Progenitor cell of endocrine pancreas (in vitro differentiated cells): ENCODE measurements at places on chromosomes 4 and X.

DNA sequence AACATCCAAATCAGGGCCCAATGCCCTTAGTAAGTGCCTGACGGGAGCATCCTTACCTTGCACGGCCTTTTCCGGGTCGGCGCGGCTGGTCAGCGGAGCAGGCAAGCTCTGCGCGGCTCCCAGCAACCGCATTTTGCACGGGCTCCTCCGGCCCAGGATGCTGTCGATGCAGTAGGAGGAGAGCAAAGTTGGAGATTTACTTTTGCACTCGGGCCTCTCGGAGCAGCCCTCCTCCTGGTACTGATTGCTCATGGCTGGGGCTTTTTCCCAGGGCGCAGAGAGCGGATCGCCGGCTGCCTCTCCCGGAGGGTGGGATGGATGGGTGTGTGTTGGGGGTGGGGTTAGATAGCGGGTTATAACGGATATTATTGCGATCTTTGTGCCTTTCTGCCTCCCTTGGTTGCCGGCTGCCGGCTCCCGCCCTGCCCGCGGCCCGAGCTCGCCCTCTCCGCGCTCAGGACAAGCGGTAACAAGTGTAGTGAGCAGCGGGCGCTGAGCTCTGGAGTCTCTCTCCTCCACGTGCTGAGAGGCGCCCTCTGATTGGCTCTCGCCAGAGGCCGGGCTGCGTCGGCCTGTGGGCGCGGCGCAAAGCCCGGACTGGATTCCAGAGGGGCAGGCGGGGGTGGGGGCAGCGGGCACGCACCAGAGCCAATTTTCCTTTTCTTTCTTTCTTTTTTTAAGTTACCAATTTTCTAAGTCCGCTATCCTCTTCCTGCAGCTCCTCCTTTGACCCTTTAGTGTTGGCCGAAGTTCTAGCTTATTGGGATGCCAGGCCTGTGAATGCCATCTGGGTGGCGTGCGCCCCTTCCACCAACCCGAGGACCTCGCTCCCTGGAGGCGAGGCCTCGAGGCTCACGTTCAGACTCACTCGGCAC, at the start of gene ARX:
TSS of gene ARX (minus strand) at position 480 of the 875 bp plus-strand sequence. CDS start at position 252, 228 bp downstream.
- peaks cover 91% of the 10 kb centered on the region for H3K27me3 ChIP-seq
- peaks cover 8% of the 10 kb centered on the region for H3K4me1 ChIP-seq
- no peaks in the 10 kb centered on the region for H3K36me3 ChIP-seq

DNA sequence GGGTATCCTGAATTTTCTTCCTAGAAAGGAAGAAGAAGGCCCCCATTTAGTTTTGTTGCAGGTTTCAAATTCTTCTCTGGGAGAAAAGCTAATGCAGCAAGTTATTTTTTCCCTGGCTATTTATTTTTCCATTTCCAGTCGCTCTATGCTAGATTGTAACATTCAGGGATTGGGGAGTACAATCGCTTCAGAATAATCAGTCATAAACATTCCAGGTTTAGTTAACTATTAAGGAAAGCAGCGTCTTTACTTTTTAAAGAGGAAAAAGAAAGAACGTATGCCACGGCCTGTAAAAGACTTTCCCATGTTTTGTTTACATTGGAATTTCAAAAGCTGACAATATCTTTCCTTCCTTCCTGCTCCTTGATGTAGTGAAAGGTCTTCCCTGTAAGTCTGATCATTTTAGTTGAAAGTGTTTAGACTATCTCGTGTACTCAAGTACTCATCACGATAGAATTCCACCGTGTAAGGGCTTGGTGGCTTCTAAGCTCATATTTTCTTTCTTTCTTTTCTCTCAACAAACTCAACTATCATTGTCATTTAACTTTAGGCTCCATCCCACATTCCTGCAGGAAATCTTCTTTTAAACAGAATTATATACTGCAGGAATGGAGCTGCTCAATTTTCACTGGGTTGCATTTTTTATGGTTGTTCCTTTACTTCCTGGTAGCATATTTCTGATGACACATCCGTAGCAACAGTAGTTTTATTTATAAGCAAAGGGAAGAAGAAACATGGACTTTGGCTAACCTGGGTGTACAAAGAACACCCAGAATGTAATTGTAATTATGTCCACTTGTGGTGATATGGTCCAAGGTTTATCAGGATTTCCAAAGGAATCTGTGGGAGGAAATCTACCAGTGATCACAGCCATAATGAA, 213.1 kb upstream of the FAT1 start:
- DNase-seq, result no peak
- no peaks in the 10 kb centered on the region for H3K27me3 ChIP-seq
- no peak overlapping the region for H3K27ac ChIP-seq

GRCh38 chr4:77629885-77630284, 24.3 kb downstream of the CXCL13 start:
- H3K27me3 ChIP-seq, result no peaks in the 10 kb centered on the region
- no peak overlapping the region for H3K27ac ChIP-seq
- no peaks in the 10 kb centered on the region for H3K36me3 ChIP-seq
- H3K4me1 ChIP-seq, result no peaks in the 10 kb centered on the region
- no peak for DNase-seq

DNA sequence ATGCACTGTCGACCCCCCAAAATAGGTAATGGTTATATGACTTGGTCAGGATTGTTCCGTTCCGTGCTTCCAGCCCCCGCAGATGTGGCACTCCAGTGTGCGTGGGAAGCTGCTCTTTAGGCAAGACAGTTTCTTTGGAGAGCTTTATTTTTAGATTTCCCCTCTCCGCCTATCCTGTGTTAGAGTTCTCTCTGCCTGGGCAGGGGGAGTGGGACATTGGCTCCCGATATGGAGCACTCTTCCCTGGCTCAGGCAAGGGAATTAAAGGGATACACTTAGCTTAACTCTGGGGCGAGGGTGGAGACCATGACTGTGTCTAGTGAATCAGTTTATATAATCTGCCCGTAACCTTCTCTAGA, 36.0 kb downstream of the DLG3 start:
- H3K27me3 ChIP-seq, result no peaks in the 10 kb centered on the region
- peaks cover 68% of the 10 kb centered on the region for H3K4me1 ChIP-seq
- H3K36me3 ChIP-seq, result peaks cover 2% of the 10 kb centered on the region
- DNase-seq, result no peak
- no peak overlapping the region for H3K4me3 ChIP-seq

GRCh38 chr4:101198682-101199339, 148.5 kb downstream of the PPP3CA start:
- peaks cover 14% of the 10 kb centered on the region for H3K4me1 ChIP-seq
- H3K36me3 ChIP-seq, result peaks cover 2% of the 10 kb centered on the region
- no peak overlapping the region for H3K4me3 ChIP-seq
- no peak overlapping the region for H3K27ac ChIP-seq

DNA sequence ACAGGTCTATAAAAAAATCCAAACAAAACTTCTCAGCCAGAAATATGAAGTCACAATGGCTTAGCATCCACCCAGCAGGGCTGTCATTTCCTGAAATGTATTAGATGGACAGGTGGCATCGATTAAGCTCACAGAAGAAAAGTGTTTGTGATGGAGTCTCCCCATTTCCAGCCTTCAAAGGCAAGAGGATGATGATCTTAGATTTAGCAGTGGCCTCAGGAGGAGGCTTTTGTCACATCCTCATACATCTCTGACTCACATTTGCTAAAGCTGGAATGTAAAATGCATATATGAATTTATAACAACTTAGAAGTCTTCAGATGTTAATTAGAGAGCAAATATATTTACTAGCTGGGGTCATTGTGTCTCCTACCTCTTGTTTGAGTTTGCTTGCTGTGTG, 441.9 kb downstream of the SPRY1 start:
- H3K36me3 ChIP-seq, result no peaks in the 10 kb centered on the region
- H3K4me3 ChIP-seq, result no peak overlapping the region
- H3K4me1 ChIP-seq, result peaks cover 10% of the 10 kb centered on the region
- H3K27me3 ChIP-seq, result no peaks in the 10 kb centered on the region

GRCh38 chr4:101682946-101683345, 107.6 kb upstream of the BANK1 start:
- H3K27me3 ChIP-seq, result no peaks in the 10 kb centered on the region
- DNase-seq, result no peak
- H3K36me3 ChIP-seq, result no peaks in the 10 kb centered on the region

- no peak overlapping the region for H3K4me3 ChIP-seq
- no peaks in the 10 kb centered on the region for H3K27me3 ChIP-seq
- no peaks in the 10 kb centered on the region for H3K4me1 ChIP-seq
- H3K27ac ChIP-seq, result no peak overlapping the region
These were observed 5.2 kb downstream of the HSD17B13 start for GRCh38 chr4:87317527-87317926.

GRCh38 chr4:149752729-149753128, 62.9 kb downstream of the IQCM start:
- H3K36me3 ChIP-seq, result no peaks in the 10 kb centered on the region
- no peak for DNase-seq
- no peaks in the 10 kb centered on the region for H3K27me3 ChIP-seq
- H3K4me1 ChIP-seq, result peaks cover 10% of the 10 kb centered on the region

GRCh38 chr4:154184238-154184637, 307.4 kb downstream of the DCHS2 start:
- no peak for DNase-seq
- no peaks in the 10 kb centered on the region for H3K4me1 ChIP-seq
- H3K27ac ChIP-seq, result no peak overlapping the region
- H3K36me3 ChIP-seq, result no peaks in the 10 kb centered on the region
- H3K27me3 ChIP-seq, result no peaks in the 10 kb centered on the region
- H3K4me3 ChIP-seq, result no peak overlapping the region

DNA sequence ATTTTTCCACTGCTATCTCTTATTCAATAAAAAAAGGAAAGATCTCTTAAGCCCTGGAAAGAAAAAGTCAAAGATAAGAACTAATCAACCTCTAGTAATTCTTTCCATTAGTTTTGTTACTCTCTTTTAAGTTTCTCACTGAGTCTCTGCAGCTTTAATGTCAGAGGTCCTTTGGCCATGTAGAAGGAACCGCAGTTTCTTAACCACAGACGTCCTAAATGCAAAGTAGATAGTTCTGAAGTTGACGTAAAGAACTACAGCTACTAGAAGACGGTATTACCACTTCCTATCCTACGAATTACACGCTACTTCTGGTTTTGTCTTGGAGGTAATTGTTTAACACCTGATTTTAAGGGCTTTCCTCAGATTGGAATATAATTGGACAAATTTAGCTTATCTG, 325.9 kb downstream of the ANKRD50 start:
- no peak overlapping the region for H3K4me3 ChIP-seq
- no peak for DNase-seq
- no peaks in the 10 kb centered on the region for H3K36me3 ChIP-seq
- no peak overlapping the region for H3K27ac ChIP-seq
- H3K4me1 ChIP-seq, result peaks cover 8% of the 10 kb centered on the region

DNA sequence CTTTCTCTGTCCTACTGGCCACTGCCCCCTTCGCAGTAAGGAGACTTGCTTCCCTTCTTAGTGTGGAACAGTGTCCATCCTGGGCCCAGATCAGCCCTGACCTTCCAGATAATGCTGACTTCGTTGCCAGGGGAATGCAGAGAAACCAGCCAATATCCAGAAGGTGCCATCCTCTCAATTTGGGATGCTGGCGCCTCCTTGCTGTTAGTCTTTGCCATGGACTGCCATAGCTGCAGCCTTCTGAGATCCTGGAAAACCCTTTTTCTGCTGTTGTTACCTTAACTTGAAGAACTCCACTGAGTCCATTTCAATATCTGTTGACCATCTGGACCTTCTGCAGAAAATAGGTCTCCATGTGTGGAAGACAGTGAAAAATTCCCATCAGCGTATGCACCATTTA, 21.8 kb downstream of the RAI2 start:
- H3K4me1 ChIP-seq, result no peaks in the 10 kb centered on the region
- H3K27ac ChIP-seq, result no peak overlapping the region
- H3K27me3 ChIP-seq, result no peaks in the 10 kb centered on the region
- no peak overlapping the region for H3K4me3 ChIP-seq

- peaks cover 6% of the 10 kb centered on the region for H3K27me3 ChIP-seq
- peaks cover 44% of the 10 kb centered on the region for H3K4me1 ChIP-seq
- H3K36me3 ChIP-seq, result no peaks in the 10 kb centered on the region
- peak overlapping the region; percentile 78 for H3K27ac ChIP-seq
- H3K4me3 ChIP-seq, result peak overlapping the region; percentile 4
These were observed 109.9 kb upstream of the LIMCH1 start for GRCh38 chr4:41427931-41428600.

- DNase-seq, result no peak
- peaks cover 2% of the 10 kb centered on the region for H3K4me1 ChIP-seq
- no peak overlapping the region for H3K4me3 ChIP-seq
- no peaks in the 10 kb centered on the region for H3K36me3 ChIP-seq
- no peak overlapping the region for H3K27ac ChIP-seq
These were observed 8.1 kb downstream of the SLC34A2 start for GRCh38 chr4:25663781-25664180.

DNA sequence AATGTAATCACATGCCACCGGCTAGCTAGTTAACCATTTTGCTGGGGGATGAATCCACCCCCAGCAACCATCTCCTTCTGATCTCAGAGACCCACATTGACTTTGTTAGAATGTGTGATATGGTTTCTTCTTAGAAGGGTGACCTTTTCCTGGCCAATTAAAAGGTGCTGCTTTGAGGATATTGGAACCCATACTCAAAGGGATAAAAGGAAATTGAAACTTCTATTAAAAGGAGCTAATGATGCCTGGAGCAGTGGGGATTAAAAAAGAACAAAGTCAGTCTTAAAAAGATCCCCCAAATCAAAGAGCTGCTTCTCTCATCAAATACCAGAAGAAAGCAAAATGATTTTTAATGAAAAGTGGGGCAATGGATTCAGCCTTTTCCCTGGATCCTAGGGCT, 214.1 kb downstream of the SHROOM3 start:
- H3K36me3 ChIP-seq, result peaks cover 1% of the 10 kb centered on the region
- H3K27me3 ChIP-seq, result no peaks in the 10 kb centered on the region
- no peak overlapping the region for H3K4me3 ChIP-seq
- DNase-seq, result no peak

DNA sequence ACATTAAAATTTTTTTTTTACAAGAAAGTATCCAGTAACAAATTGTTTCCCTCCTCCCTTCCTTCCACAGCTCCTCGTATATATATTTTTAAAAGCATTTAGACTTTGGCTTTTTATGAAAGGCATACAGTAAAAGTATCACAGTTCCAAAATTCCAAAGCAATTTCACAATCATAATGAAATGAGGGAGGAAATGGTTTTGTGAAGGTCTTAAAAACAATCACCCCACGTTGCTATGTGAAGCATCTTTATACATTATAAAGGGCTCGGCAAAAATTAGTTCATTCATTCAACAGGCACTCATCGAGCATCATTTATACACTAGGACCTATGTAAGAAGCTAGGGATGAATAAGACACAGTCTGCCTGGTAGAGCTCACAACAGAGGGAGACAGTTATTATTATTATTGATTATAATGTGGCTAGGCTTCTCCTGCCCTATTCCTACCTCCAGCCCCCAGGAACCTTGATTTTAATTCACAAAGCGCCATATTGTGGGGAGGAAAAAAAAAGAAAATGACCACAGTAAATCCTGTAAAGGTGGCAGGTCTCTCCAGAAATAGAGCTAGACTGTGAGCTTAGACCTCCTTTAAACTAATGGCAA, 239.9 kb downstream of the MAML3 start:
- H3K27ac ChIP-seq, result peak overlapping the region; percentile 4
- no peak overlapping the region for H3K4me3 ChIP-seq
- no peak for DNase-seq
- peaks cover 16% of the 10 kb centered on the region for H3K36me3 ChIP-seq
- no peaks in the 10 kb centered on the region for H3K27me3 ChIP-seq
- H3K4me1 ChIP-seq, result peaks cover 28% of the 10 kb centered on the region

GRCh38 chrX:33156152-33156726, 55.1 kb downstream of the DMD start:
- DNase-seq, result no peak
- H3K27ac ChIP-seq, result no peak overlapping the region

- no peak overlapping the region for H3K27ac ChIP-seq
- peaks cover 6% of the 10 kb centered on the region for H3K36me3 ChIP-seq
- DNase-seq, result no peak
- H3K27me3 ChIP-seq, result no peaks in the 10 kb centered on the region
- no peak overlapping the region for H3K4me3 ChIP-seq
- peaks cover 2% of the 10 kb centered on the region for H3K4me1 ChIP-seq
These were observed 25.3 kb upstream of the NAF1 start for GRCh38 chr4:163191999-163192398.
